NCI-H146 (cell line): ENCODE measurements at places on chromosomes 2 and 18.

- DNase-seq, result no peak
These were observed 151.1 kb upstream of the MSH6 start for GRCh38 chr2:47631792-47632398.

DNA sequence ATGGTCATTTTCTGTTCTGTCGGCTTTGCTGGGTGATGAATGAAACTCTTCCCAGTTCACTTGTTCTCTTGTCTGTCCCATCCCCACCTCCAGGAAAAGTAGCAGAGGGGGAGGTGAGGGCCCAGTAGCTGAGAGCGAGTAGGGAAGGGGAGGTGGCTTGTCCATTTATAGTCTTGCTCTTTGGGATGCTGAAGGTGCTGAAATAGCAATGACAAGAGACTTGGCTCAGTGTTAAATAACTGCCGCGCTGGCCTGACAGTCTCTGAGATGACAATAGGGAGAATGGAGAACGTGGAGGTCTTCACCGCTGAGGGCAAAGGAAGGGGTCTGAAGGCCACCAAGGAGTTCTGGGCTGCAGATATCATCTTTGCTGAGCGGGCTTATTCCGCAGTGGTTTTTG is at the start of gene SMYD1:
Gene SMYD1, plus strand, starts transcription at position 228 of the 400 bp plus-strand sequence. Its CDS starts 40 bp downstream, at position 268.
- no peak for DNase-seq

DNA sequence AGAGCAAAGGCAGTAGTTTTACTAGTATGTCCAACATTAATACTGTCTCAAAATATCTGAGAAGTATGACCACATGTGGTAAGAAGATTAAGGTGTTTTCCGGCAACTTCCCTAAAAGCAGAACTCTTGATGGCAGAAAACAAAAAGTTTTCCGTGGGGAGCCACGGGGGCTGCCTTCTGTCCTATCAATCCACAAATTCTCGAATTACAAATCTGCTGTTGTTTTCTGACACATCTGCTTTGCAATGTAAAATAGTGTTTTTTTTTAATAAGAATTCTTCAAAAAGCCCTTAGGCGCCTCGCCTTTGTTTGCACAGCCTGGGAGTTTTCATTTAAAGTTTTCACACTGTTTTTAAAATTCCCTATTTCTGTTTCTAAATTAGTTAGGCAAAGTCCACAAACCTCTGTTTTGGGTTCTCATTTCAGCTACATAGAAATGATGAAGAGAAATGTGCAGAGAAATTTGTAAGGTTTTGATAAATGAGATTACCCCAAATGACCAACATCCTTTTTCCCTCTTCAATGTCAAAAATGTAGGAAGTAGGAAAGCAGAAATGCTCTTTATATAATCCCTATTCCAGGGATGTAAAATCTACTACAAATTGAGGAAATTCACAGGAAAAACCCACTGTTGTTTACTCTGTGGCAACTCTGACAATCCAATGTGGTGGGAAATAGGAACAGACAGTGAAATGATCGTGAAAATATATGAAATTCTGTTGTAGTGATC is 385.8 kb downstream of the ZEB2 start:
- no peak for DNase-seq

- DNase-seq, result peak; percentile 92
These were observed 140.3 kb downstream of the RPIA start for GRCh38 chr2:88831792-88832248.

- DNase-seq, result no peak
These were observed 26.7 kb downstream of the POLI start for GRCh38 chr18:54296062-54296461.

- DNase-seq, result no peak
These were observed 75.3 kb downstream of the CABYR start for GRCh38 chr18:24214144-24214543.

GRCh38 chr18:3794537-3795348 is 344.8 kb downstream of the TGIF1 start:
- no peak for DNase-seq

- DNase-seq, result no peak
These were observed 9.5 kb downstream of the ITGA6 start for GRCh38 chr2:172436889-172437288.

- no peak for DNase-seq
These were observed 13.6 kb upstream of the ZNF397 start for GRCh38 chr18:35227254-35227653.

GRCh38 chr18:58787536-58788149 is 77.0 kb upstream of the ZNF532 start:
- no peak for DNase-seq

- DNase-seq, result no peak
These were observed 86.9 kb downstream of the SOS1 start for GRCh38 chr2:39033980-39034379.

- no peak for DNase-seq
These were observed 124.2 kb upstream of the CCDC68 start for GRCh38 chr18:55083461-55083860.

GRCh38 chr18:7038330-7038851 is 79.2 kb downstream of the LAMA1 start:
- DNase-seq, result no peak
